ELR (cell line): ENCODE measurements at places on chromosomes 6 and 20.

GRCh38 chr20:21523281-21523868, 9.5 kb upstream of the NKX2-2 start:
- DNase-seq: no peak

DNA sequence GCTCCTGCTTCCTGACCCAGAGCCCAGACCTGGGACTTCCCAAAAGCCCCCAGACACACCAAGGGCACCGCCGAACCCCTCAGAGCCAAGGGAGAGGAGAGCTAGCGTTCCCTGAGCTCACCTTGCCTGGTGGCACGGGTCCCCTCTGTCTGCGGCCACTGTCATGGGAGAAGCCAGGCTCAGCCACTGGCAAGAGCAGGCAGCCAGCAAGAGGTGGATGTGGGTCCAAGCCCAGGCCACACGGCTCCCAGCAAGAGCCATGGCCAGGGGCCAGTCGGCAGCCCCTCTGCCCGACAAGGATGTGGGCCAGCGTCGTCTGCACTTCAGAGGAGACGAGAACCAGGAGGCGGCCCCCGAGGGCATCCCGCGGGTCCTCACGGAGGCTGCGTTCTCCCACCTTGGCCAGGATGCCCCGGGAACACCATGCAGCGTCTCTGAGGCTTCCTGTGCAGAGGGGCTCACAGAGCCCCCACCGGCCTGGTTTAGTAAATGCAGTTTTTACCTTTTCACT, 2.2 kb upstream of the PPDPF start:
- no peak for DNase-seq

- no peak for DNase-seq
Observed at GRCh38 chr6:45892196-45892595, 123.5 kb downstream of the CLIC5 start.

GRCh38 chr6:70575899-70576495, 9.3 kb downstream of the SDHAF4 start:
- DNase-seq: no peak

DNA sequence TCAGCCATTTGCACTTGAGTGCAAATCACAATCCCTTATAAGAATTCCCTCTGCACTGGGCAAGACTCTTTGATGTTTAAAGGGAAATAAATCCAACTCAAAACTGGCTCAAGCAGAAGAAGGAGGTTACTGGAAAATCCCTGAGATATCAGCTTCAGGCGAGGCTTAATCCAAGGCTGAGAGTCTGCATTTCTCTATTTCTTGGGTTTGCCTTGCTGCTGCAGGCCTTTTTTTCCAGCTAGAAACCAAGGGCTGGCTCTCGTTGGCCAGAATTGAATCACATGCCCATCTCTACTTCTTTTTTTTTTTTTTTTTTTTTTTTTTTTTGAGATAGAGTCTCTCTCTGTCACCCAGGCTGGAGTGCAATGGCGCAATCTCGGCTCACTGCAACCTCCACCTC, 11.7 kb downstream of the HCK start:
- DNase-seq: no peak

GRCh38 chr20:14800707-14801425, 463.5 kb upstream of the FLRT3 start:
- DNase-seq: no peak

DNA sequence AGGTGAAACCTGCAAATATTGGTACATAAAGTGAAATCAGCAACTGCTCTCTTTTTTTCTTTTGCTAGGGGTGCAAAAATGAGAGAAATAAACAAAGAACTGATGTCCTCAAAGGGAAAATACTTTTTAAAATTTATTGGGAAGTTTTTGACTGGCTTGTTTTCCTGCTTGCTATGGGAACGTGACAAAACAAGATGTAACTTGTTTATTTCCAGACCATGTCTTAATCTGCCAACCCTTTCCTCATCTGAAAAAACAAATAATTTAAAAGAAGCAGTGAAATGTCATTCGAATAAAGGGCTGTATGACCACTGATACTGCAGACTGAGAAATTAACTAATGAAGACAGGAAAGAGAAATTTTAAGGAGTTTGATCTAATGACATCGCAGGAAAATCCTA, 221.9 kb downstream of the CBLN4 start:
- DNase-seq: no peak

DNA sequence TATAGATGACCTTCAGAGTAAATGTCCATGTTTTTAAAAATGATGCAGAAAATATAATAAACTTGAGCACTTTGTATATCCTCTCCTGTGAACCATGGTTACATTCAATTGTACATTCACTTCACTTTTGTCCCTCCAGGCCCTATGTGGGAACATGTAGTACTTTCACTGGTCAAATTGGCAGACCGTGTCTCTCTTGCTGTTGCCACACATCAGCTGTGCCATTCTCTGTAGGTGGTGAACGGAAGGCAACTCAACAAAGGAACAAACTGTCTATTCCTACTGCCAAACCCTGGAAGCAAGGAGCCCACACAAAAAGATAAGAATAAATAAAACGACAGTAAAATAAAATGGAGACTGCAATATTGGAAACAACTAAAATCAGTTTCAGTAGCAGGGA, 2.0 kb downstream of the ROS1 start:
- DNase-seq: no peak

- no peak for DNase-seq
Observed at GRCh38 chr20:54626126-54626525, 150.7 kb downstream of the DOK5 start.

DNA sequence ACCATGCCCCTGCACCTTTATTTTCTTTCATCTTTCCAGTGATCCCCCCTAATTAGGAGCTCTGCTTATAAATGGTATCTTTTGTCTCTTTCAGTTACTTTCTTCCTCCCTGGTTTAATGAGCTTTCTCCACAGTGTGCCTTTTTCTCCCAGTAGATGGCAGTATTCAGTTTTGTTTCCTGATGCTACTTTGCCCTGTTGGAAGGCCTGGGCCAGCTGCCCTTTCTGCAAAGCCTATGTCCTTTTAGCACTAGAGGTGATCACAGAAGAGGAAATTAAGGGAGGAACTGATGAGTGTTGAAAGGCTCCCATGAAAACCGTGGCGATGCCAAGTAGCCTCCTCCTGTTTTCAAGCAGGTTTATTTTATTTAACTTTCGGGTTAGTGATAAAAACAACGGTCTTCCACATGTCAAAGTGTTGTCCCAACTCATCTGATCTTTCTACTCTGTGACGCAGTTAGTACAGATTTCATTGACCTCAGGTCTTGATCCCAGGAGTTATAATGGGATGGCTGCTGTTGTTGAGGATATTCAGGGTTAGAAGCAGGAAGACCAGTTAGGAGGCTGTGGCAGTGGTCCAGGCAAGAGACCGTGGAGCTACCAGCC, 184.2 kb upstream of the BMP2 start:
- DNase-seq: peak; percentile 16

- DNase-seq: peak; percentile 10
Observed at GRCh38 chr6:166957087-166957804, 896 bp upstream of the RNASET2 start.

DNA sequence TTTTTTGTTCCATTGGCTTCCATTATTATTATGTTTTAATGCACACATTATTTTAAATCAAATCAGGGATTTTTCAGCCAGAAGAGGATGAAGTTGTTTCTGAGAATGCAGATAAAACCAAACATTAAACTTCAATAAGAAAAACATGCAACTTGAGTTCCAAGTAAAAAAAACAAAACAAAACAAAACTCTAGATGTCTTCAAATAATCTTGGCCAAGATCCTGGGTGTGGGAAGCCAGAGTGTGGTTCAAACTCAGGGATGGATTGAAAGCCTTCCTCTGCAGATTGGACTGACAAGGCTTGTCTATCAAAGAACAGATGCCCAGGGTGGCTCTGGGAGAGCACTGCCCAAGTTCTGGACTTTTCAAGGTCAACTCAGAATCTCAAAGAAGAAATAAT, 134.1 kb downstream of the LCA5 start:
- DNase-seq: no peak

GRCh38 chr20:35604449-35604747, 11.2 kb upstream of the SPAG4 start:
- DNase-seq: peak; percentile 49

DNA sequence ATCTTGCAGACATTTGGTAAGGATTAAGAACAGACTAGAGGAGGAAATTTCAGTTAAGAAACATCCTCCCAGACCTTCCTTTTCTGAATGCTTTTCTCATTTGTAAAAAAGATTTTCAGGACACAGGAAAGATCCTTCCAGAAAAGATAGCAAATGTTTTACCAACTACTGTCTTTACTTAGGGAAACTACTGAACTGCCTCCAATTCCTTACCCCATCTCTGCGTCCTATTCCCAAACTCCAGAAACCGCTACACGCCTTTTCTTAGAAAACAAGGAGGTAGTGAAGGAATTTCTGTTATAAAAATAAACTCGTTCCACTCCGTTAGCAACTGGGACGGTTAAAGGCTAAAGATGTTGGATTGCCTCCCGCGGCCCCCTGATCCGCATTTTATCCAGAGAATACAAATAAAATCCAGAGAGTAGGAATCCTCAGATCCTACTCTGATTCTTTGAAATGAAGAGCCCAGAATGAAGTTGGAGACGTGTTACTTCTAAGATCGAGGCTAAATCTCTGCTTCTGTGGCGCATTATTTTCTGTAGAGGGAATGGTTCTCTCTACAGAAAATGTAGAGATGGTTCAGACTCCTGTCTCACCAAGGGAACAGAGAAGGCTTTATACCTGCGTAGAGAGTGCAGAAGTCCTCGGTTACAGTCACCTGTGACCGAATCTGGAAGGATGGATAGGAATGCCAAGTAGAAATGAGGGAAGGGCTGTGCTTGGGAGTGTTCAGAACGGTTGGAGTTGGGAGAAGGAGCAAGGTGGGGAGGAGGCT, 133.0 kb downstream of the GPX5 start:
- peak; percentile 29 for DNase-seq

DNA sequence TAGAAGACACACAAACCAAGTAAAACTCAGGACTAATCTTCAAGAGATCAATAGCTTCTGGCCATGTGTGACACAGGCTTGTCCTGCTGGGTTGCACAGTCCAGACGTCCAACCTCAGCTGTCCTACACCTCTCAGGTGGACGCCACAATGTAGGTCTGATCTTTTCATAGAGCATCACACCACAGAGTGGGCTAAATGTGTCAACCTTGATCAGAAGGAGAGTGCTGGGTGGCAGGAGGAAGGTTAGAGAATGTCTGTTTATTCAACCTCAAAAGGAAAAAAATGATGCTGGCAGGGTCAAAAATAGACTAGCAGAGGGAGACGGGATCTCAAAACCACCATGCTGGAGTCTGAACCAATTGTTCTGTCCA, 41.7 kb downstream of the GFOD1 start:
- DNase-seq: no peak

GRCh38 chr6:106048336-106048735, 37.8 kb upstream of the PRDM1 start:
- DNase-seq: no peak

DNA sequence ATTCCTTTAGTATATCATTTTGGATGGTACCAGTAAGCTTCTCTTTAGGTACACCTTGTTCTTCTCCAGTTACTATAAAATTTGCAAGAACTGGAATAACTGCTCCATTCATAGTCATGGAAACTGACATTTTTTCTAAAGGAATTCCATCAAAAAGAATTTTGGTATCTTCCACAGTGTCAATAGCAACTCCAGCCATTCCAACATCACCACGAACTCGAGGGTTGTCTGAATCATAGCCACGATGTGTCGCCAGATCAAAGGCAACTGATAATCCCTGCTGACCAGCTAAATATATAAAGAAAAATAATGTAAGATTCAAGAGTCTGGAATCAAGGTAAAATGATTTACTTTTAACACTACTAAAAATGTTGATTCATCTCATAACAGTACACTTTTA, 5.3 kb downstream of the MMUT start:
- peak; percentile 34 for DNase-seq

GRCh38 chr6:53295176-53295575, 53.6 kb downstream of the ELOVL5 start:
- no peak for DNase-seq

DNA sequence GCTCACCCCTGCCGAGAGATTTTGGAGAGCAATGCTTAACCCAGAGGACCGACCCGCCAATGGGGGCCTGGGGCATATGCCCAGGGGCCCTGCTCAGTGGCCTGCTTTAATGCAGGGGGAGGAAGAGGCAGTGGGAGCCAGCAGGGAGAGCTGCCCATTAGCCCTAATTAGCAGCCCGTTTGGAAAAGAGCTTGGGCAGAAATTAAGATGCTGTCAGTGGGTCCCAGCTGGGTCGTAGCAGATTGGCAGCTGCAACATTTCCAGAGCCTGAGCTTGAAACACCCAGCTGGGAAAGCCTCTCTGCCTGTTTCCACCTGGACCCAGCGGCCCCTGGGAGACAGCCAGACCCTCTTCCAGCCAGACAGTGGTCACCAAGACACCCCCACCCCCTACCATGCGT, 39.5 kb downstream of the CD40 start:
- DNase-seq: no peak

- DNase-seq: no peak
Observed at GRCh38 chr6:105301072-105301503, 101.8 kb downstream of the PREP start.

GRCh38 chr6:87908978-87909811, 138.4 kb upstream of the SPACA1 start:
- DNase-seq: no peak

DNA sequence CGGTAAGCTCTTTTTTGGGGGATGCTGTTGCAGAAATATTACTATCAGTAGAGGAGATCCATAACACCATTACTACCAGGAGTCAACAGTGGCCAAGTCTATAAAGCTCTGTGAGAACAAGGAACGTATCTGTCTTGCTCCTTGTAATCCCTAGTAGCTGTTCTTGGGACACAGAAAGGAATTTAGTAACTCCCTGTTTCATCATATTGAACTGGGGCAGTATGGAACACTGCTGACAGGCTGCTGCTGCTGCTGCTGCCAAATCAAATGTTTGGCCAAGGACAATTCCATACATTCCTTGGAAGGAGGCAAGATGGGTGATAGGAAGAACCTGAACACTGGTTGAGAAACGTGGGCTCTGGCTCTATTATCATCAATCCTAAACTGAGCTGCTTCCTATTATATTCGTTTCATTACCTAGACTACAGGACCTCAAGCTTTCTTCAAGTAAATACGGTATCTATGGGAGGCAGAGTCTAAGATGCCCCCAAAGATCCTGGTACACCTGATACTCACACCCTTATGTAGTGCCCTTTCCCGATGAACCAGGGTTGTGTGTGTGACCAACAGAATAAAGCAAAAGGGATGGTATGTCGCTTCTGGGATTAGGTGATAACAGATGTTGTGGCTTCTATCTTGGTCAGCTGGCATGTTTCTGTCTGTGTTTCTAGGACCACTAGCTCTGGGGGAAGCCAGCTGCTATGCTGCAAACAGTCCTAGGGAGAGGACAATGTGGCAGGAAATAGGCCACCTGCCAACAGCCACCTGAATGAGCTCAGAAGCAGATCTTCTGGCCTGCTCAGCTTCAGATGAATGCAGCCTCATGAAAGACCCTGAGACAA, 39.5 kb downstream of the ELOVL5 start:
- no peak for DNase-seq

GRCh38 chr6:33440649-33441309, 13.6 kb upstream of the ZBTB9 start:
- no peak for DNase-seq

DNA sequence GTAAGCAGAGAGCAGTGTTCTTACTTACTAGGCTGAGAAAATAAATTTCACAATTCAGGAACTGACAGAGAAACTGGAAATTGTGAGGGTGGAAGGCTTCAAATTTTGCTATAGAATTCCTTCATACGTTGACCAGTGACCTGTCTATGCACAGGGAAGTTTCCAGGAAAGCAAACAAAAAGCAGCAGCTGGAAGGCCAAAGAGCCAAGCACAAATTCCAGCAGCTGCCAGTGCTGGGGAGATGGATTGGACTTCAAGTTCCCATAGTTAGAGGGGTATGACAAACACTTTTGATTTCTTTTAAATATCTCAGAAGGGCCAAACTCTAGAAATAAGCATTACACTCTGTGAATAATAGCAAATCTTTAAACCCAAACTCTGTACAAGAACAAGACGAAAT, 299.1 kb upstream of the KCNQ5 start:
- no peak for DNase-seq

GRCh38 chr20:24411003-24411833, 58.2 kb upstream of the SYNDIG1 start:
- DNase-seq: no peak
